ENCODE measurements at places on chromosomes 5 and 9.

DNA sequence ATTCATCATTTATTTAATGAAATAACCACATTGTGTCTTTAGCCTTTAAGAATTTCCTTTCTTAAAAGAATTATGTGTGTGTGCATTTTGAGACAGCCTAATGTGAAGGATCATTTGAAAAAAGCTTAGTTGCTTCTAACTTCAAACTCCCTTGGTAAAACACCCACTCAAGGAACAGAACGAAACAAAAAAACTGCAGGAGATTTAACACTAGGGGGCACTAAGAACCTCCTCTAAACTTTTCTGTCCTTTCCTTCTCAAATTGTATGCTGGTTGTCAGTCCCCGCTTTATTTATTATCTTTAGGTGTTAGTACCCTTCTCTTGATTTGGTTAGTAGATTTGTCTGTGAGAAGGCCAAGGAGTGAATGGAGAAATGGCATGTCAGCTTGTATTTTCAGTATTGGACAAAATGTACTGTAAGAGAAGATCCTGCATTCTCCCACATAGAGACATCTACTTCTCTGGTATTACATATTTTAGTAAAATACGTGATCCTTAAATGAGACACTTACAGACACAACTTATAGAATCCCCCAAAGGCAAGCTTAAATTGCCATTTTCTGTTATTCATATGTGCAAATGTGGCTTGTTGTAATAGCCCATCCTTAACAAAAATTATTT is 229.7 kb downstream of the MRPS30 start:
- peak; percentile 74 for DNase-seq

DNA sequence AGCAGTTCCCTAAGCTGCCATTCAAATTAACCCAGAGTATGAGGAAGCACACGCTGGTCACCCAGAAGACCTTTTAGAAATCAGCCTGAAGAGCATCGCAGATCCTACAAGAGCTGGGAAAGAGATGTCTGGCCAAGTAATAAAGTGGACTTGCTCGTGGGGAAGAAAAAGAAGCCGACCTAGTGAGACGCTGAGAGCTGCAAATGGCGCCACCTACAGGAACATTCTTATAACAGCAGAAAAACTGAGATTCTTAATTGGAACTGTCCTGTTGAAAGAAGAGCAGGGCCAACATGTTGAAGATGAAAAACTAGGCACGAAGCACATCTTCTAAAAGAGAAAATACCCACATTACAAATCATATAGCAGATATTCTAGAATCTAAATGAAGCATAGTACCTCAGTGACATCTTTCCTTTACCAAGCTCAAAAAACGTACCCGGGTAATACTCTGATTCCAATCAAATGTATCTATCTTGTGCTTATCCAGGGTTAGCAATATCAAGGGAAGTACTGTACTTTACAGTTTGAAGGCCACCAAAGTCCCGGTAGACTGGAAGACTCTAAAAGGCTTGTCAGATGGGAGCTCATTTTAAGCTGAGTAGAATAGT is 3.9 kb upstream of the GNAQ start:
- peak; percentile 93 for DNase-seq

DNA sequence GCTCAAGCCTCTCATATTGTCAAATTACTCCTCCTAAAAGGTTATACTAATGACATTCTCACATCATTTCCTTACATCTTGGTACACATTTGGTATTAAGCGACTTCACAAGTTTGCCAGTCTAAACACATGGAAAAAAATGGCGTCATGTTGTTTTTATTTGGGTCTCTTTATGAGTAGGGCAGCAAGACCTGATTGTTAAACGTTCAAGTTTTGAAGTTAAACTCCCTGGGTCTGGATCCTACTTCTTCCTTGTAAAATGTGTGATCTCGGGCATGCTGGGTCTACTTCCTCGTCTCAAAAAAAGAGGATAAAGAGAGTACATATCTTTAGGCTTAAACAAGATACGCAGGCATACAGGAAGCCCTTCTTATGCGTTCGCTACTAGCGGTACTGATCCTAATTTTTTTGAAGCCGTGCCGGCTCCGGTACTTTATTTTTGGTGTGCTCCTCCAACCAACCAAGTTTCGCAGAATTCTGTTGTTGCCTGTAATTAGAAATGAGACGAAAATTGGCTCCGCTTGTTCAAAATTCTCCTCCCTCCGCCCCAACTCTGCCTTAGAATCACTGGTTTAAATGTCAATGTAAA is 596 bp upstream of the CDC37L1 start:
- DNase-seq, result peak; percentile 19

- DNase-seq, result peak; percentile 59
Observed at GRCh38 chr9:79884546-79884945, 312.8 kb downstream of the TLE4 start.

DNA sequence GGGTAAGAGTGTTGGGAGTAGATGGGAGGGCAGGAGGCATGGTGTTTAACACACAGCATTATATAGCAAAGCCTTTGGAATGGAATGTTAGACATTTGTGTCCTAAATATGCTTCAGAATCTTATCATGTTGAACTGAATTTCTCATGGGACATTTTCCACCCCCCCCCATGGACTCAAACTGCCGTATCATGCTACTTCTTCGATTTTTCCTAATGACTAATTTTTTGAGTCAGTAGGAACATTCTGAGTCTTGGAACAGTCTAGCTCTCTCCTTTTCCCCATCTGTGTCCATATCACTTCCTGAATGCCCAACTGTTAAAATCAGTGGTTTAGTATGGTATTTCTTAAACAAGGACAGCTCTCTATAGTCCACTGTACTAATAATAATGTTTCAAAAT is 380.6 kb downstream of the TLE4 start:
- no peak for DNase-seq

DNA sequence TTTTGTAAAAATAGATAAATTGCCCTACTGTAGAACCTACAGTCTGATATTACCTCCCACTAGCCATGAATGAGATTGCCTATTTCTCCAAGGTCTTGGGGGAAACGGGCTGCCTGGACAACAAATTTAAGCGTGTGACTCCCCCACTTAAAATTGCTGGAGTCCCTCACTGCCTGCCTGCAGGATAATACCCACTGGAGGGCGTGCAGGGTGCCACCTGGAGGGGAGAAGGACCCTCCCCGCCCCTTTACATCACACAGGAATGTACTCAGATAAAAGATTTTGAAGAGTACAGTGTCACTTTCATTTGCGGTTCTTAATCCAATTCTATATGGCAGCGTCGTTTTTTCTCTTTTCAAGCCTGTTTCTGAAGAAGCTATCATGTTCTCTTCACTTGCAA is 6.2 kb upstream of the TRIM7 start:
- no peak for DNase-seq

DNA sequence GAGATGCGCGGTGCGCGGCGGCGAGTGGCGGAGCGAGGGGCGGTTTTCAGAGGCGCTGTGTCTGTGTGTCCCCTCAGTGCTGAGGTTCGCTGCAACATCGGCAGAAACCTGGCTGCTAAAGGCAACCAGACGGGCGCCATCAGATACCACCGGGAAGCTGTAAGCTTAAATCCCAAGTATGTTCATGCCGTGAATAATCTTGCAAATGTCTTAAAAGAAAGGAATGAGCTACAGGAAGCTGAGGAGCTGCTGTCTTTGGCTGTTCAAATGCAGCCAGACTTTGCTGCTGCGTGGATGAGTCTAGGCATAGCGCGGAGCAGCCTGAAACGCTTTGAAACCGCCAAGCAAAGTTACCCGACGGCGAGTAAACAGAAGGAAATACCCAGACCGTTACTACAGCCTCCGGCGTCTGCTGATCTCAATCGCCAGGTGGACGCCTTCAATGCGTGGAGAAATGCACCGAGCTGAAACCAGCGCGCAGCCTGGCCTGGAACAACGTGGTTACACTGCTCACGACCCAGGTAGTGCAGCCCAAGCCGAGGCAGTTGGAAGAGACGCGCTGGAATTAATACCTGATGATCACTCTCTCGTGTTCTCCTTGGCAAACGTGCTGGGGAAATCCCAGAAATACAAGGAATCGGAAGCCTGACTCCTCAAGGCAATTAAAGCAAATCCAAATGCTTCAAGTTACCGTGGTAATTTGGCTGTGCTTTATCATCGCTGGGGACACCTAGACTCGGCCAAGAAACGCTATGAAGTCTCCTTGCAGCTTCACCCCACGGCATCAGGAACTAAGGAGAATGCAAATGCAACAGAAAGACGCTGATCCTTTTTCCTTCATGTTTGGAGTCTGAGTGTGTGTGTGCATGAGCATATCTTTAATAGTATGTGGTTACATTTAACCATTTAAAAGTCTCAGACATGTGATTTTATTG is 15.9 kb downstream of the OR2V1 start:
- DNase-seq, result no peak

GRCh38 chr9:31394015-31394473 is 990.4 kb upstream of the ACO1 start:
- no peak for DNase-seq

DNA sequence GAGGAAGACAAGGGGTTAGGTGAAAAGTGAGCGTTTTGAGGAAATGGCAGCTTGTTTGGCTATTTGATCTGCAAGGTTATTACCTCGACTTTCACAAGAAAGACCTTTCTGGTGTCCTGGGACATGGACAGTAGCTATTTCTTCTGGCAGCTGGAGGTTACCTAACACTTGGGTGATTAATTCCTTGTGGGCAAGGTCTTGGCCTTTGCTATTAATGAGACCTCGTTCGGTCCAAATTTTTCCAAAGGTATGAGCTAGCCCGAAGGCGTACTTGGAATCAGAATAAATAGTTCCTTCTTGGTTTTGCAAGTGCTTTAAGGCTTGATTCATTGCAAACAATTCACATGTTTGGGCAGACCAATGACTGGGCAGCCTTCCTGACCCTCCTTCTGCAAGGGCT is 4.9 kb downstream of the GTF3C5 start:
- no peak for DNase-seq

DNA sequence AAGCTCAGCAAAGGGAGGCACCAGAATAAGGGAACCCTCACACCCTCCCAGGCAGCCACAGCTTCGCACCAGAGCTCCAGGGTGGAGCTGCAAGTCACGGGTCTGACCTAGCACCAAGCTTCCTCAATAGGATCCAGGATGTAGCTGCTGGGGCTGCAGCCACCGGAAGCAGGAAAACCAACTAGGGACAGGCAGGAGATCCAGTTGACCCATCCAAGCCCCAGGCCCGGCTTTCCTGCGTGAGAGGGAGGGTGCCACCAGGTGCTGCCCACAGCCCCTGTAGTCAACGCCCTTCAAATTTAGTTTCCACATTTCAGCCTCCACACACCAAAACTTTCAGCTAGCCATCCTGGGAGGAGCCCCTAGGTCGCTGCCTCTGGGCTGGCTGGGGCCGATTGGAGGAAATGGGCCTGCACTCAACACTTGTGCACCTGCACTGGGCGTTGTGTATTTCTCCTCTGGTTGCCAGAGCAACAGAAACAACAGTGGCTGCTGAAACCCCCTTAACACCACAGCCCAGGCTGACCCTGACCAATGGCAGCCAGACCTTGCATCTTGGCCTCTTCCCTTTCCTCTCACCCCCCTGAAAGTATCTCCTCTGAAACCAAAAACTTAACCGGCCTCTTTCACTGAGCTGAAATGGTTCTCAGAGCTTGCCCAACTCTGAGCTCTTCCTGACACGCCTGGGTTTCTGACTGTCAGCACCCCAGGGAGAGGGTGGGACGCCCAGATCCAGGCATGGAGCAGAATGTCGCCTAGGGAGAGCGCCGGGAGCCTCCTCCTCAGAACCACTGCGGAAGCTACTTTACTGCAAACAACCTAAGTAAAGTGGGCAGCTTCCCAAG is 226.5 kb upstream of the MAP3K1 start:
- DNase-seq, result no peak

DNA sequence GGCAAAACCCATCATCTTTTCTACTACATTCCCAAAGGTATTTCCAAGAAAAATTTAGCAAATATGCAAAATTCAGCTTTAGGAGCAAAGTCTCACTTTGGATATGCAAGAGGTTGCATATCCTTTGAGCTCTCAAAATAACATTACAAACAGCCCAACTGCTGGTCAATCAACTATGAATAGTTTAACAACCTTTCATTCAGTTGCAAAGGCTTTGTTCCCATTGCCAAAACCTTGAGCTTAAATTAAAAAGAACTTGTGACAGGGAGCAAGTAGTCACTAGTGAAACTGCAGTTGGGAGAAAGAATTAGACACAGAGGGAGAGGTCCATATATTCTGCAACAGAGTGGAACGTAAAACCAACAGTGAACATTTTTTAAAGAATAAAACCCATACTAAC is 8.8 kb downstream of the ZNF608 start:
- DNase-seq, result no peak

DNA sequence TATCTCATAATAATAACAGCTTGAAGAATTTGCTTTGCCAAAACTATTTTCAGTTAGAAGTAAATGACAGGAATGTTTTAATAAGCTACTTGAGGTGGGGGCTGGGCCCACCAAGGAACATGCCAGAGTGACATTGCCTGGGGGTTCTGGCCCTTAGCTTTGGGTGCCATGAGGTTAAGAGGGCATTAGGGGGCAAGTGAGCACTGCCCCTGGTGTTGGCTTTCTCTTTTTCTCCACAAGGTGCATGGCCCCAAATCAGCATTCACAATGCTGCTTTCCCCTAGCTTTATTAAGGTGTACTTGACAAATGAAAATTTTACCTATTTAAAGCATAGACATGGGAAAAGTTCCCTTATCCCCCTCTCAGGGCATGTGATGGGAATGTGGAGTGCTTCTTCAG is 305.4 kb downstream of the TENT4A start:
- no peak for DNase-seq

DNA sequence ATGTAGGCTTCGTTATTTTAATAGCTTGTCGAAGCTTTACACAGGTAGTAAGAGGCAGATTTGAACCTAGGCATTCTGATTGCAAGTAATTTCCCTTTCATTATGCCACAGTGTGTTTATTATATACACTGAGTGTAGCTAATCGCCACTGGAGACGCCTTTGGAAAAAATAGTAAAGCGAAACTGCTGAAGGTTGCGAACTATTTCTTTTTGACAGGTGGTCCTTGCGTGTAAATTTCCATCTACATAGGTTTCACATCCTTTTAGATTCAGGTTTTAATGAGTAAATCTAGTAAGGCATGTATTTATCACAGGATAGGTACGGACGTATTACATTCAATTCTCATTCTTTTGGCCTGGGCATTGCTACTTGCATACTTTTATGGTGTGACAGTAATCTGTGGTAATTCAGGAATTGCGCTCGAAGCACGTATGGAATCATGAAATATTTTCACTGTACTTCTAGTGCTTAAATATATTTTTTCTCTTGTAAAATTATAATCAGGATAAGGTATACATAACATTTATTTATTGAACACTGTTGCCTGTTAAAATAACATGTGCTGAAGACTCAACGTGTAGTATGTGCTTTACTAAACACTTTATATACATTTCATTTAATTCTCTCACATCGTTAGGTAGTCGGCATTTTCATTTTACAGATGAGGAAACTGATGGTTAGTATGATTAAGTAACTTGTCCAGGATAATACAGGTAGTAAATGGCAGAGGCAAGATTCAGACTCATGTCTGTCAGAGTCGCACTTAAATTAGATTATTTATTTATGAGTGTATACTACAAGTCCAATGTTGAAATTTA is 1.8 kb downstream of the MARCHF6 start:
- DNase-seq, result peak; percentile 61

- no peak for DNase-seq
Observed at GRCh38 chr9:2418619-2419018, 203.0 kb upstream of the VLDLR start.

- DNase-seq, result no peak
Observed at GRCh38 chr5:164392531-164392930, 887.1 kb downstream of the MAT2B start.

Data from Kasumi-1 (cell line).